ENCODE measurements at places on chromosomes 11 and 22.

DNA sequence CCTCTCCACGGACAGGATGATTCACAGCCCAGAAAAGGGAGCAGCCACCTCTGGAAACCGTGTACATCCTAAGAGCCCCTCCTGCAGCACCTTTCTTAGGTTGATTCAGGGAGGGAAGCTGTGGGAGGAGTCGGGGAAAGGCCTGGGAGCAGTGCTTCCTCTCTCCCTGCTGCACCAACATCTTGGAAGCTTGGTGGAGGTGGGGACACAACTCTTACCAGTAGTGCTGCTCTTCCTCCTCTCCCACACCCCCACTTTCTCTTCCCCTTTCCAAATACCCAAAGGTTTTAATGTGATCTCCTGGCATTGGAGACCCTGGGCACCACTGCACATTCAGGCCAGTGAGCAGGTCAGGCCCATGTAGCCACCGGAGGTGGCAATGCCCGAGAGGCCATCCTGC lies 46.4 kb upstream of the HORMAD2 start:
- no peak for DNase-seq

DNA sequence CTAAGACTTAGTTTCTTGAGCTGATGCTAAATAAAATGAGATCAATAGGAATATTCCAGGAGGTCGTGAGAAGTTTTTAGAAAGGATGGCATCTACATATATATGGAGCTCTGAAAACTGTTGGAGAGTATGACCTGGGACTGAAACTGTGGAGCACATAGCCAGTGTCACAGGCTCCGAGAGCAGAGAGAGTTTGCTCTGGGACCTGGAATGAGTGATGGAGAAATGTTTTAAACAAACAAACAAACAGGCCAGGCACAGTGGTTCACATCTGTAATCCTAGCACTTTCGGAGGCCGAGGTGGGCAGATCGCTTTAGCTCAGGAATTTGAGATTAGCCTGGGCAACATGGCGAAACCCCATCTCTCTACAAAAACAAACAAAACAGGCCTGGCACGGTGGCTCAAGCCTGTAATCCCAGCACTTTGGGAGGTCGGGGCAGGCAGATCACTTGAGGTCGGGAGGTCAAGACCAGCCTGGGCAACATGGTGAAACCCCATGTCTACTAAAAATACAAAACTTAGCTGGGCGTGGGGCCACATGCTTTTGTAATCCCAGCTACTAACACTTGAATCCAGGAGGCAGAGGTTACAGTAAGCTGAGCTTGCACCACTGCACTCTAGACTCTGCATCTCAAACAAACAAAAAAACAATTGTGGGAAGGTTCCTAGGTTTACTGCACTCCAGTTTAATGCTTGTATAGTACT lies 67.1 kb downstream of the SLC35F2 start:
- DNase-seq, result no peak

DNA sequence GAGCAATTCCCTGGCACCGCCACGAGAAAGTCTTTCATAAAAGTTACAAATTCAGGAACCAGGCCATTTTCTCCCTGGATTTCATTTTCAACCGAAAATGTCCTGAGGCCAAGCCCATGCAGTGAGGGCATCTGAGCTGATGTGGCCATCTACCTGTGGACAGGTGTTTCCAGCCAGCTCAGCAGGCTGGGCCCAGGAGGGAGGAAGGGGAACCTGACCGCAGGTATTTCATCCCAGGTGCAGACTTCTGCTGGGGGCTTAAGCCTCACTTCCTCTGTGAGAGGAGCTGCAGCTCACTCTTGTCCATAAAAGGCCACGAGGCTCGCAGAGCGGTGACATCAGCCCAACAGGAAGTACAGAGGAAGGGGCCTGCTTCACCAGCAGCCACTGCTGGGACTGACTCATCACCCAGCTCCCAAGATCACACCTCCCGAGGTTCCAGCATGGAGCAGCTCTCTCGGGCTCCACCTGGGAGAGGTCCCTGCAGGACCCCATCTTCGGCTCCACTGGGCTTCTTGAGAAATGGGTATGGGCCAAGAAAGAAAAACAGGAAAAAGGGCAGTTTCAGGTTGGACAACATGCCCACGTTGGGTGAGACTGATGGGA lies 56.4 kb downstream of the MYH9 start:
- DNase-seq, result no peak

DNA sequence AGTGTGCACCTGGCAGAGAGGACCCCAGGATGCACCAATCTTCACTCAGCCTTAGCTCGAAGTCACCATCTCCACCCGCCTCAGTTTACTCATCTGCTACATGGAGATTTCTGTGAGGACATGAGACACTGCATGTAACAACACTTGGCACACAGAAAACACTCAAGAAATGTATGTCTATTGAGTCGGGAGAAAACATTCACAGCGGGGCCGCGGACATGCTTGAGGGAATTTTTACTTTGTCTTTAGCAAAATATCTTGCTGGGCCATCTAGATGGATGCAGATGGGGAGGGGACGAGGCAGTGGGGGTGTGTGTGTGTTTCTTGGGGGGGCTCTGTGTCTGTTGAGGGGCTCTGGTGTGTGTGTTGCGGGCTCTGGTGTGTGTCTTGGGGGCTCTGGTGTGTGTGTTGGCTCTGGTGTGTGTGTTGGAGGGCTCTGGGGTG lies 28.4 kb upstream of the RFPL3 start:
- no peak for DNase-seq

DNA sequence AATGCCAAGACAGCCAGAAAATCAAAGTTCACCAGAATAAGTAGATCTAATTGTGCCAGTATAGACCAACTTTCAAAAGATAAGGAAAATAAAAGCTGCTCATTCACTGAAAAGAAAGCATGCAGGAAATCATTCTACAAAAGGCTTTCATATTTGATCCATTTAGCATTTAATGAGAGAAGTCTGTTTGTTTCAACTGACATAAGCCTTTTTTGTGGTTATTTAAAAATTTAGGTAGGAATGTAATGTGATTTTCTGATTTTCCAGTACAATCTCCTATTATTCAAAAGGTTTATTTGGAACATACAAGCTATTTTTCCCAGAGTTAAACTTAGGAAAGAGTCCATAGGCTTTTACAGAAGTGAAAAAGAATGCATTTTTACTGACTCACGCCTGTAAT lies 92.7 kb downstream of the SBF2 start:
- no peak for DNase-seq

Measured in NCI-H1436 treated with DMSO at 0.1 percent for 48 hours (cell line).